ENCODE measurements at places on chromosomes 12 and 14.

- no peak for DNase-seq
Measured at GRCh38 chr12:95460105-95460504, 13.8 kb upstream of the METAP2 start.

GRCh38 chr12:48629541-48629940 lies 52.5 kb downstream of the KANSL2 start:
- no peak for DNase-seq

- DNase-seq = no peak
Measured at GRCh38 chr14:72793156-72793939, 100.6 kb downstream of the DPF3 start.

GRCh38 chr12:127383281-127383680 lies 883.7 kb upstream of the TMEM132C start:
- no peak for DNase-seq

- DNase-seq = no peak
Measured at GRCh38 chr14:99541677-99542470, 60.7 kb downstream of the CCNK start.
